Activated CD4-positive, alpha-beta T cell treated with anti-CD3 and anti-CD28 coated beads for 36 hours (primary cell): ENCODE measurements at places on chromosomes 12 and 14. TPM values are rescaled to one million over a fixed set of nuclear protein-coding genes. Genes with fewer than 3 reads are reported as not detected.

DNA sequence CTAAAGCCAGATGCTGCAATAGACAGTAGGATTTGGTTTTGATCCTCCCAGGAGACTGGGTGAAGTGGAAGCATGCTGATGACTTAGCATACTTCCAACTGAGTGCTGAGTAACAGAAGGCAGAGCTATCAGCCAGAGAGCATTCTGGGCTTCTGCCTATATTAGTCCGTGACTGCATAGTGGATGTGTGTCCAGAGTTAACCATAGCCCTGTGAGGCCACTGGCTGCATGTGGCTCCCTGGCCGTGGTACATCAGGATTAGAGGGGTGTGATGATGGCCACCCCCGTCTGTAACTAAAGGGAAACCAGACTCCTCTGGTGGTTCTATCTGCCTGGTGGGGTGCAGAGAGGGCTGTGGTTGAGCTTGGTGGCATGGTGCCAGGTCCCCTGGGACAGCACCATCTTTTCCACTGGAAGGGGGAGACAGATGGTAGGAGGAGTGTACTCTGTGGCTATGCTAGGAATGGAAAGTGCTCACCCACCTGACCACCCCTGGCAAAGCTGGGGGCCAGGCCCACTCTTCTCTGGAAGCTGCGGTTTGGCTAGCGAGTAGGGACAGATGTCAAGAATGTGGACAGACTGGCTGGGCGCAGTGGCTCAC lies 27.4 kb downstream of the ABCD4 start:
- no peaks in the 10 kb centered on the region for H3K4me1 ChIP-seq
- H3K36me3 ChIP-seq = peaks cover 3% of the 10 kb centered on the region
- H3K27me3 ChIP-seq = peaks cover 5% of the 10 kb centered on the region
- DNase-seq = no peak

The MUCL1 gene
- not detected for total RNA-seq

- peaks cover 42% of the 10 kb centered on the region for H3K36me3 ChIP-seq
- peaks cover 1% of the 10 kb centered on the region for H3K4me1 ChIP-seq
Measured at GRCh38 chr12:122215771-122216170, 10.1 kb downstream of the DIABLO start.

DNA sequence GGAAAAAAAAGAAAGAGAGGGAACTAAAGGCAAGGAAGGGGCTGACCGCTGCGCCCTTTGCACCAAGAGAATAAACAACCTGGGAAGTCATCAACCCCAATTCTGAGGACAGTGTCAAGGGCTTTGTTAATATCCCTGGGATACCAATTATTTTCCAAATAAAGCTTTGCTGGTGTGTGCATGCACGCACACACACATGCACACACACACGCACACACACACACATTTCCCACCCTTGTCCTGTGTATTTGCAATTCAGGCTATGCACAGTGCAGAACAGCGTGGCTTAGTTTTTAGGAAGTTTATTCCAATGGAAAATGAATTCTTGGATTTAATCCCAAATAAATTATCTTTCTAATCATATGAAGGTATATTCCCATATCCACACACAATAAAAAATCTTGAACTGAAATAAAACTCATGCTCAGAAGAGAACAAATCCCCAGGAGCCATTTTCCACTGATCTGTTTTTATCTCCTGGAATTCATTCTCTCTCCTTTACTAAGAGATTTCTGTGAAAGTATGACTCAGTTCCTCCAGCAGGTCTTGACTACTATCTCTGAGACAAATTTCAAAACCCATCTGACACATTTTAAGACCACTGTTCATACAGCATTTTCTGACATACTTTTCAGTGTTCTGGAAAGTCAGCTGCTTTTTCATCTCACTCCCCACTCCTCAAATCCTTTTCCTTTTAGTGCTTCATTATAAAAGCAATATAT lies 334.4 kb upstream of the ATP2B1 start:
- no peaks in the 10 kb centered on the region for H3K36me3 ChIP-seq
- H3K27me3 ChIP-seq = no peaks in the 10 kb centered on the region
- no peak for DNase-seq
- H3K4me3 ChIP-seq = no peak overlapping the region

GRCh38 chr14:39243831-39244230 lies 10.1 kb downstream of the MIA2 start:
- no peaks in the 10 kb centered on the region for H3K36me3 ChIP-seq
- no peak overlapping the region for H3K4me3 ChIP-seq
- peaks cover 2% of the 10 kb centered on the region for H3K27me3 ChIP-seq
- no peaks in the 10 kb centered on the region for H3K4me1 ChIP-seq
- no peak overlapping the region for H3K27ac ChIP-seq

GRCh38 chr12:66965621-66966020 lies 286.7 kb upstream of the GRIP1 start:
- DNase-seq = no peak
- H3K36me3 ChIP-seq = peaks cover 3% of the 10 kb centered on the region
- H3K27ac ChIP-seq = no peak overlapping the region
- H3K4me1 ChIP-seq = peaks cover 38% of the 10 kb centered on the region

The LIN7A gene
- total RNA-seq = not detected

DNA sequence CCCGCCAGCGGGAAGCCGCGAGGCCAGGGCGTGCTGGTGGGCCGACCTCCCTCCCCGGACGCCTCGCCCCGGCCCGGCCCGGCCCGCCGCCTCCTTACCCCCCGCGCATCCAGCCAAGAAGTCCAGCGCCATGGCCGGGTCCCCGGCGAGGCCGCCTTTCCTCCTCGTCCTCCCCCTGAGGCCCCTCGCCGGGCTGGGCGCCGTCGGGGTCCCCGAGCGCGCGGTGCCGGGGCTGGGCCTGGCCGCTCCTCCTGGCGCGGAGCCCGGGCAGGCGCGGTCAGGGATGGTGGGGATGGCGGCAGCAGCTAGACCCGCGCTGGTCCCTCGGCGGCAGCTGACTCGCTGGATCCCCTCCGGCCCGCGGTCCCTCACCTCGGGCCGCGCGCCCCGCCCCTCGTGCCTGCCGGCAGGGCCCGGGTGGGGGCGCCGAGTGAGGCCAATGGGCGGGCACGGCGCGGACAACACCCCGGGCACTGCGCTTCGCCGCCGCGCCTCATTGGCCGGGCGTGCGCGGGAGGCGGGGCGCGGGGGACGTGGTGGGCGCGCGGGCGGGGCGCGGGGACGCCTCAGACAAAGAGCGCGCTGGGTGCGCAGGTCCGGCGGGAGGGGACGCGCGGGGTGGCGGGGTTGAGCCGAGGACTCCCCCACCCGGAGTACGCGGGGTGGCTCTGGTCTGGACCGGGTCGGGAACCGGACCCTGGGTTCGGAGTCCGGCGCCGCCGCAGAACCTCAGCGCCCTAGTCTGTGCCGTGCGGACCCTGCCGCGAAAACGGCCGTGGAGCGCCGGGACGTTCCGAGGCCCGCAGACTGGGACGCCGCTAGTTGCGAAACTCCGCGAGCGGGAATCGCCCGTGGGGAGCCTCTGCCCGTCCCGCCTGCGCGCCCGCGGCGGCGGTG lies at the start of gene SLC25A29:
Gene SLC25A29, minus strand, starts transcription at position 344 of the 897 bp plus-strand sequence. Its CDS starts 212 bp downstream, at position 132.
- H3K27ac ChIP-seq = no peak within 1 kb of the TSS
- H3K36me3 ChIP-seq = no peaks in the 10 kb centered on the region
- H3K27me3 ChIP-seq = peaks cover 14% of the 10 kb centered on the region

DNA sequence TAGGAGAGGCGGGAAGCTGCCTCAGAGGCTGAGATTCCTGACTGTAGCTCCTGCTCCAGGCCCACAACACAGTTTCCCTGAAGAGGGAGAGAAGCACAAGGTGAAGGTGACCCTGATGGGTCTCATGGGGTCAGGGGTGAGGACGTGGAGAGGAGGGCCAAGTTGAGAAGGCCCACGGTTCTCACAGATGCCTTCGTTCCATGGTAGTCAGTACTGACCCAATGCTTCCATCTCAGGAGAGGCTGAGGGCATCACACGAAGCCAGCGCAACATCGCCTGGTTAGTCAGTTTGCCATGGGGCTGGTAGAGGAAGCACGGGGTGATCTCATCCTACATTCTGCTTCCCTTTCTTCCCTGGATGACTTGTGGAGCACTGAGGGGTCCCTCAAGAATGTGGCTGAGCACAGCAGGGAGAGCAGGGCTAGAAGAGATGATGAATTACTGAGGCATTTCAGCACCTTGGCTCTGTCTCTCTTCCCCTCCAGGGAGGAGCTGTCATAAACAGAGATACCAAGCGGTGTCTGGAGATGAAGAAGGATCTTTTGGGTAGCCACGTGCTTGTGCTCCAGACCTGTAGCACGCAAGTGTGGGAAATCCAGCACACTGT lies 51.9 kb downstream of the GALNT8 start:
- no peak for DNase-seq
- no peak overlapping the region for H3K4me3 ChIP-seq
- peaks cover 6% of the 10 kb centered on the region for H3K27me3 ChIP-seq
- H3K27ac ChIP-seq = no peak overlapping the region

GRCh38 chr14:71855399-71856036 lies 76.7 kb upstream of the RGS6 start:
- H3K4me1 ChIP-seq = peaks cover 3% of the 10 kb centered on the region
- no peak overlapping the region for H3K27ac ChIP-seq

DNA sequence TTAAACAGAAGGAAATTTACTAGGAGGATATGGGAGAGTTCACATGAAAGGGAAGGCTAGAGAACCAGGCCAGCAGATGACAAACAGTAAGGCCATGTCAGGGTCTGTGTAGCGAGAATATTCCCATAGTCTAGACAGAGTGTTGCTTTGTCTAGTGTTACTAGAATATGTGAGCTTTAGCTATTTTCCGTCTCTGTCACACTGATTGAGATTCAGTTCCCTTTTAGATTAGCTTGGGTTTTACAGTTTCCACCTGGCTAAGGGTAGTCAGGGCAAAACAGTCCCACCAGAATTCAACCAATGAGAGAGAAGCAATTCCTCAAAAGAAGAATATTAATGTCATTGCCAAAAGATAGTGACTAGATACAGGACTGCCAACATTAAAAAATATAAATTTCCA lies 82.8 kb upstream of the MDM1 start:
- no peak overlapping the region for H3K4me3 ChIP-seq
- H3K27me3 ChIP-seq = no peaks in the 10 kb centered on the region
- H3K27ac ChIP-seq = no peak overlapping the region
- H3K36me3 ChIP-seq = no peaks in the 10 kb centered on the region
- no peak for DNase-seq
- H3K4me1 ChIP-seq = peaks cover 9% of the 10 kb centered on the region

GRCh38 chr12:110248096-110248447 lies 33.0 kb upstream of the ATP2A2 start:
- no peaks in the 10 kb centered on the region for H3K4me1 ChIP-seq
- no peak for DNase-seq
- no peak overlapping the region for H3K27ac ChIP-seq
- no peaks in the 10 kb centered on the region for H3K36me3 ChIP-seq
- no peak overlapping the region for H3K4me3 ChIP-seq

DNA sequence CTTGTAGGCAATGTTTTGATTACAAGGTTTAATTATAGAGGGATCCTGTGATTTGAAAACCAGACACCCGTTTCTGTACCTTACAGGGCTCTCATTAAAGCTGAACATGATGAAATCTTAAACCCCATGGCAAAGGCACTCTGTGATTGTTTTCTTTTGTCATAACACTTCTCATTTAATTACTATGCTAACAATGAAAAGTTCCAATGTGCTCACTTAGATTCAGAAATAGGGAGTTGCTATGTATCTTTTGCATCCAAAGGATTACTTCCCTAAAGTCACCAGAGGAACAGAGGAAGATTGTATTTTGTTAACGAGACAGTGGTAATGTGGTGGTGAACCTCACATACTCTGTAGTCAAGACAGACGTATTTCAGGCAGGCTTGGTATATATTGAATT lies 81.5 kb upstream of the MYF6 start:
- no peak for DNase-seq
- H3K27ac ChIP-seq = no peak overlapping the region
- H3K36me3 ChIP-seq = no peaks in the 10 kb centered on the region
- H3K4me1 ChIP-seq = no peaks in the 10 kb centered on the region

The RDH12 gene
- total RNA-seq = not detected

The DENND5B gene
- total RNA-seq = 0.32 TPM

DNA sequence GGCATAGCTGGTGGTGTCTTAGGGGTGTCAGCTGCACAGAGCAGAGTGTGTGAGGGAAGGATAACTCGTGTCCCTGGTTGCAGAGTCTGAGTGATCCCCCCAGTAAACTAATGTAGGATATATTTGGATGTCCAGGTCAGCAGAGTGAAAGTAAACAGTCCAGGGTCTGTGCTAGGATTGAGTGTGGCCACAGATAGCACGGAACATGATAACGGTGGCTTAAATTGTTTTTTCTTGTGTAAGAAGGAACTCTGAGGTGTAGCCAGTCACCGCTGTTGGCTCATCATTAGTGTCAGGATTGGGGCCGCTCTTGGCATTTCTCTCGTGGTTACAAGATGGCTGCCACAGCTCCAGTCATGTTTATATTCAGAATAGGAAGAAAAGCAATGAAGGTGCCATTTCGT lies 97.3 kb downstream of the DERA start:
- DNase-seq = no peak
- no peaks in the 10 kb centered on the region for H3K27me3 ChIP-seq
- H3K36me3 ChIP-seq = peaks cover 39% of the 10 kb centered on the region
- no peak overlapping the region for H3K4me3 ChIP-seq

DNA sequence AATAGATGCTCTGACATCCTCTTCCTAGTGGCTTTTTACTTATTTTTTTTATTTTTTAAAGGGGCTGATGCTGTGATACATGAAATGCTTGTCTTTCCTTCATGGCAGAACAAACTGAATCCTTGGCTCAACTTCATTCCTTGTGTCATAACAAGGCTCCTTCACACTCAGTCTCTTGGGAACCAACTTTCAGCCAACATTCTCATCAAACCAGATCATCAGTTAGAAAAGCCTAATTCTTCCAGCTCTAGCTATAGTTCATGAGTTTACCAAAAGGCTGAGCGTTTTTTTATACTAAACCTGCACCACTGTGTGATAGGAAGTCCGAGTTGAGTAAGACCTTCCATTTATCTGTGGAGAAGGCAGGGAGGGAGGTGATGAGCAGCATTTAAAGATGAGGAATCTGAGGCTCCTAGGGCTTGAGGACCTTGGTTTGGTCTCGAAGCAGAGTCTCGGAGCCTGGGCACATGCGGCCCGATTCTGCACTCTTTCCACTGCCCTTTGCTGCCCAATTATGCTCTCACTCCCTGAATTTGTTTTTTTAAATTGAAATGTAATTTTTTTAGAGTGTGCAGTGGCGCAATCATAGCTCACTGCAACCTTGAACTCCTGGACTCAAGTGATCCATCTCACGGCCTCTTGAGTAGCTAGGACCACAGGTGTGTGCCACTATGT lies 8.2 kb downstream of the GPRC5D start:
- H3K4me1 ChIP-seq = peaks cover 5% of the 10 kb centered on the region
- H3K4me3 ChIP-seq = no peak overlapping the region
- H3K27ac ChIP-seq = no peak overlapping the region
- DNase-seq = no peak
- H3K36me3 ChIP-seq = no peaks in the 10 kb centered on the region

The PMCH gene
- total RNA-seq = not detected

The DPF3 gene
- 0.39 TPM for total RNA-seq

GRCh38 chr12:110431957-110432587 lies 18.1 kb downstream of the ARPC3 start:
- H3K27me3 ChIP-seq = no peaks in the 10 kb centered on the region
- peaks cover 22% of the 10 kb centered on the region for H3K36me3 ChIP-seq
- peak; percentile 54 for DNase-seq

The TEX52 gene
- total RNA-seq = not detected

The GPR84 gene
- 0.98 TPM for total RNA-seq
